ENCODE measurements at places on chromosomes 13 and 19. TPM values are rescaled to one million over a fixed set of nuclear protein-coding genes. Genes with fewer than 3 reads are reported as not detected.

The APOC4 gene
- total RNA-seq, result not detected

The ZNF317 gene
- 21.4 TPM for total RNA-seq

The NCR1 gene
- not detected for total RNA-seq

The NCCRP1 gene
- total RNA-seq, result not detected

The C1QTNF9 gene
- total RNA-seq, result not detected

The LATS2 gene
- total RNA-seq, result 29.1 TPM

The SWSAP1 gene
- total RNA-seq, result 1.2 TPM

The CPB2 gene
- total RNA-seq, result not detected

The CBY2 gene
- not detected for total RNA-seq

The CLEC17A gene
- total RNA-seq, result not detected

The PRTN3 gene
- total RNA-seq, result not detected

The PRSS57 gene
- total RNA-seq, result not detected

The FXYD3 gene
- total RNA-seq, result not detected

The MARK4 gene
- total RNA-seq, result 26.4 TPM

The SYT3 gene
- 0.05 TPM for total RNA-seq

The MRPL4 gene
- 58.3 TPM for total RNA-seq

The FREM2 gene
- not detected for total RNA-seq

Measured in cardiac ventricle fibroblast (primary cell).